T-helper 17 cell (primary cell): ENCODE measurements at places on chromosomes 6 and 20.

- no peak for DNase-seq
Observed at GRCh38 chr20:33352258-33353012, 48.9 kb downstream of the CDK5RAP1 start.

DNA sequence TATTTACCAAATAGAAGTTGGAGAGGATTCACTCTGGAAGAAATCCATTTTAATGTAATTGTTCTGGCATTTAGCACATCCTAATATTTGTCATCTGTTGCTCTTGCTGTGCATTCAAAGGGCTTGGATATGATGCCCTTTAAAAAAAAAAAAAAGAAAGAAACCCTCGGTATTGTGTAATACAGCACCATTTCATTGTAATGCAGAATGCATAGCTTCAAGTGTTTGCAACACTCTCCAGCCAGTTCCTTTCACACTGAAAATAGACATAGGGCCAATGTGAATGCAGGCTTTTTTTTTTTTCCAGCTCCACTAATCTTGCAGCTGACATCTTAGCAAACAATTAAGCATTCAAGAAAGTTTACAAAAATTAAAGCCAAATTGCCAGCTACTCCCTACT, 197.4 kb upstream of the POU3F2 start:
- no peak for DNase-seq

DNA sequence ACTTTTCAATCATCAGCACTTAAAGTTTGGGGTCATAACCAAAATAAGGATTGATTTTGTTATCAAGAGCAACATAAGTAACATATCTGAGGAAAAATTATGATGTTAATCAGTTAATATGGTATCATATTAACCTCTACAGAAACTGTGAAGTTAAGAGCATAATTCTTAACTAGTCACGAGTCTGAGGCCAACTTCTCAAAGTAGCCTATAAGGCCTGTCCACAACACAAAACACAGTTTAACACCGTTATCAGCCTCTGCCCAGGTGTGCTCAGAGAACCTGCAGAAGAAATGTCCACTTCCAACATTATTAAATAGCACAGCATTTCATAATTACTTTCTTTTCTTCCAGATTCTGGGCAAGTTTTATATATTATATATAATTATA, 1.1 kb downstream of the STX7 start:
- no peak for DNase-seq

GRCh38 chr6:2684103-2684749, 66.5 kb downstream of the MYLK4 start:
- DNase-seq: no peak
